ENCODE measurements at places on chromosomes 1 and 21.

DNA sequence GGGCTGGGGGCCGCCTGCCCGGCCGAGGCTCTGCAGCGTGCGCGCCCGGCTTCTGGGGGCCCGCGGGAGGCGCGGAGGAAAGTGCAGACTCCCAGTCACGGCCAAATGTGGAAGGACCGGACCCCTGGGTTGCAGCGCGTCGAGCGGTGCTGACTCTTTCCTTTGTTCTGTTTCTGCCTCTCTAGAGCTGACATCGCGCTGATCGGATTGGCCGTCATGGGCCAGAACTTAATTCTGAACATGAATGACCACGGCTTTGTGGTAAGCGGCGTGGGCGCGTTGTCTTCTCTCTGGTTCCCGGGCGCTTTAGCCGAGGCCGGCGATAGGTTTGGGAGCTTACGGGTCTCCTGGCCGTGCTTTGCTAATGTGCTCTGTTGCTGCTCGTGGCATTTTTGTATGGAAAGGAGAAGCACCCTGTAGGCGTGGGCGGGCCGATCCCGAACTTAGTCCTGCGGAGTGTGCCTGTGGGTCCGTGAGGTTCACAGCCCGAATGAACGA is 629 bp downstream of the PGD start:
- peak; percentile 38 for DNase-seq

GRCh38 chr1:44354268-44354839 is 703 bp downstream of the ERI3 start:
- peak; percentile 53 for DNase-seq

DNA sequence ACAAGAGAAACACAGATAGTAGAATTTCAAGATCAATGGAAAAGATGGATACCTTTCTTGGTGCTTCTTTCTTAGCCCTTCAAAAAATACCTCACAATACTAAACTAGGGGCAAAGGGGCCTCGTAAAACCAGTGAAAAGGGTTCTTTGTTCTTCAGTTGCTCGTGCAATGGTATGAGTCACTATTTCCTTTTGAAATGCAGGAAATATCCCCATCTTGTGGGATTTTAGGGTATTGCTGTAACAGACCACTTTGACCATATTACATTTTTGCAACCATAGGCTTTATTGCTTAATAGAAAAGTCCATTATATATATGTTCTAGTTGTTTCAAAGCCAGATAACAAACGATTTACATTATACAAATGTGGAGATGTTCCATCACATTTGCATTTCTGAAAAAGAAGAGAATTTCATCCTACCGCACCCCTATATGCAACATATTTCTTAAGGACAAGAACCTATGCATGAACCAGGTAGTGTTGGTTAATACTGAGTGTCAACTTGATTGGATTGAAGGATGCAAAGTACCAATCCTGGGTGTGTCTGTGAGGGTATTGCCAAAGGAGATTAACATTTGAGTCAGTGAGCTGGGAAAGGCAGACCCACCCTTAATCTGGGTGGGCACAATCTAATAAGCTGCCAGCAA is 88.6 kb upstream of the PKN2 start:
- DNase-seq: peak; percentile 80

DNA sequence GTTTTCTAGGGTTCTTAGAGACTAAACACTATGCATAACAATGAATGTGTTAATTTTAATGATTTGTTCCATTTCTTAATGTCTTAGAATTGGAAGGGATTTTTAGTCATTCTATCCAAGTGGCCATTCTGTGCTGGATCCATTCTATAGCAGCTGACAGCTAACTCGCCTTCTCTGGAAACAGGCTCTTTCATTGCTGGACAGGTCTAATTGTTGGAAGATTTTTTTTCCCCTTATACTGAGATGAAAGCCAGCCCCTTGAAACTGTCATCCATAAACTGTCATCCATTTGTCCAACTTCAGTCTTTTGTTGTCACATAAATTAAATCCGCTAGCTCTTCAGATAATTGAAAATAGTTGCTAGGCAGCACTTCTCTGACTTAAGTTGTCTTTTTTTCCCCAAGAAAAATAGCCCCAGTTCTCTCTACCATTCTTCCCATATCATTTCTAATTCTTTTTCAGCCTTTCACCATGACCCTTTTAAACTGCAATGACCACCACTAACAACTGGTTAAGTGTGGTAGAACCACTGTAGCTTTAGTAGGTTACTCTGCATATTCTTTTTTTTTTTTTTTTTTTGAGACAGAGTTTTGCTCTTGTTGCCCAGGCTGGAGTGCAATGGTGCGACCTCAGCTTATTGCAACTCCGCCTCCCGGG is 19.7 kb downstream of the AK4 start:
- no peak for DNase-seq

DNA sequence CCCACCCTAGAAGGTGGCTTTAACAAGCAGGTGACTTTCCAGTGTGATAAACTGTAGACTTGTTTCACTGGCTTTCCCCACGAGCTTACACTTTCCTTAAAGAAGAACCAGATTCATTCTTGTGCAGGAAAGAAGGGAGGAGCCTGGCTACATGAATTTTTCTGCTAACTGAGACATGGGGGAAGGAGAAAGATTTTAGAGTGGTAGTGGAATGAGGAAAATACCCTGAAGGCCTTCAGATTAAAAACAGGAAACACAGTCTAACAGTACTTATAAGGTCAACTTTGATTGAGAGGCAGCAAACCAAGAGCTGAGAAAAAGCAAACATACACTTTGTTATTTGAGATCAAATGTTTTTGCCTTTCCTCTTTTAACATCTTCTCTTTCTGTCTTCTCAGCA is 640.9 kb upstream of the PLXNA2 start:
- no peak for DNase-seq

DNA sequence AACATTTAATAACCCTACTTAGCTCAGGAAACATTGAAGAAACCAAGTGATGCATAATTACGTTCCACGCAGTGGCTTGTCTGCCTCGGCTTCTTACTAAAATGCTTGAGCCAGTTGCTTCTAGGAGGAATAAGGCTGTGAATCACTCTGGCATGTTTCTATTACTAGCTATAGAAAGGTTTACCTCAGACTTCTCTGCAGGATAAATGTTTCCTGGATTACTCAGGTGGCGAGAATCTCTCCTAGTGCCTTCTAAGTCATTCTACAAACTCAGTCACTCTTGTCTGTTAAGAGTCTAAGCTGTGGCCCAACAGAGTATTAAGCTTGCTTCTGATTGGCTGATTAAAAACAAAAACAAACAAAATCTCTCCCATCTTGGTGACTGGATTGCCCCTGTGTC is 92.0 kb upstream of the RALGPS2 start:
- no peak for DNase-seq

DNA sequence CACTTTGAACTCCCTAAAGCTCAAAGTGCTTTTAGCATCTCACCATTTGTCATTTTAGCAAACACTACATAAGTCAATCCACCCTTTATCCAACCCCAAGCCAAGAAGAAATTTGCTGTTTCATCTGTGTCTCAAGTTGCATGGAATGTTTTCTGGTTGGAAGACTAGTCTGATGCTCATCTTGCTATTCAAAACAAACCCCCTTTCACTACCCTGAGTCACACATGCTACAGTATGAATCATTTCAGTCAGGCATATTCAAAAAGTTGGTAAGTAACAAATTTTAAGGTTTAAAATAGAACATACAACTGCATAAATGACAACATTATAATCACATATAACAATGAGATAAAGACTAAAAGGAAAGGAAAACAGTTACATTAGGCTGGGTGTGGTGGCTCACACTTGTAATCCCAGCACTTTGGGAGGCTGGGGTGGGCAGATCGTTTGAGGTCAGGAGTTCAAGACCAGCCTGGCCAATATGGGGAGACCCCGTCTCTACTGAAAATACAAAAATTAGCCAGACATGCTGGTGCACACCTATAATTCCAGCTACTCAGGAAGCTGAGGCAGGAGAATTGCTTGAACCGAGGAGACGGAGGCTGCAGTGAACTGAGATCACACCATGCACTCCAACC is 38.7 kb downstream of the DSTYK start:
- peak; percentile 90 for DNase-seq

DNA sequence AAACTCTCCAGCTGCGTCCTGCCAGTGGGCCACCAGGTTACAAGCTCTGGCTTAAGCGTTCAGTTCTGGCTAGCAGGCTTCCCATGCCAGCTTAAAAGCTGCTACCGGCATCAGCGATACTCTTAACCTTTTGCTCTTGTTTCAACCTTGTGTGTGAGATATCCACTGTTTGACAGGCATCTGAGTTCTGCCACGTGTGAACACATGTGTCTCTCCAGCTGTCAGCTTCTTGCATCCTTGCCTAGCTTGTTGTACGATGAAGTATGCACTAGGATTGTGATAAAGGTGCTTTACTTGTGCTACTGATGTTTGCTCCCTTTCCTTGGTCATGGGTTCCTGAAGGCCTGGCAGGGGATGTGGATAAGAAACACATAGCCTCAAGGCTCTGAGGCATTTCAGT is 201.6 kb downstream of the PRDM2 start:
- no peak for DNase-seq

DNA sequence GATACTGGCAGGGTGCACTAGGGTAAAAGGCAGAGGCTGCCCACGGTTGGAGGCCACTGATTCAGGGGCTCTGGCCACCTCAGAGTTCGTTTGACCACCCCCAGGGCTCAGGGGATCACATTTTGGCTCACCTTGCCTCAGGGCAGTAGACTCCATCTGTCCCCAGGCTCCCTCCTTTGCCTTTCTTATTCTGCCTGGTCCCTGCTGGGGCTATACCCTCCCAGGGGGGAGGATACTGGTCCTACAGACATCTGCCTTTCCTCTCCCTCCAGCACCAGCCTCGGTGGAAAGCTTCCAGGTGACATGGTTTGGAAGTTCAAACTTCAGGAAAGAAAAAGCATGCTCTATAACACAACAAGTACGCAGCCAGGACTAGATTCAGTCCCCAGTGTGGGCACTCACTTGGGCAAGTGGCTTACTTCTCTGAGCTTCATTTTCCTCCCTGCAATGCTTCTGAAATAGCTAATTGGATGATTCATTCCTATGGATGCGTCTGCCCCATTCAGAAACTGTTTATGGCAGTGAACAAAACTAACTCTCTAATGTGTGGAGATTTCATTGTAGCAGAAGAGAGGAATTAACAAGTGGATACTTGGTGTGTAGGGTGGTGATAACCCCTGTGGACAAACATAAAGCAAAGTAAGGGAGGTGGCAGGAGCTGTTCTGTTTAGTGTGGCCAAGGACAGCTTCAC is 154.8 kb downstream of the TRABD2B start:
- DNase-seq: no peak

DNA sequence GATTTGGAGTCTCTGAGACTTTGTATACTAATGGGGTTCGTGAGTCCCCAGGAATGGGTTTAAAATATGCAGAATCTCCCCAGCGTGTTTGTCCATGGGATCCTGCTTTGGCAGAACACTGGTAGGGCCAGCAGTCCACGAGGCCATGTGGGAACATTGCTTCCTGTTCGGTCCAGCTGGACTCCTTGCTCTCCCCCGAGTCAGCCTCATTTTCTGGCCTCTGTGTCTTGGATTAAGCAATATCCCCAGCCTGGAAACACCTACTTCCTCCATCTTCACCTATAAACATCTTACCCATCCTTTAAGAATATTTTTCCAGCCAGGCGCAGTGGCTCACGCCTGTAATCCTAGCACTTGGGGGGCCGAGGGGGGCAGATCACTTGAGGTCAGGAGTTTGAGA is 142.4 kb downstream of the NAV1 start:
- peak; percentile 19 for DNase-seq

- no peak for DNase-seq
Observed at GRCh38 chr1:6885426-6885825, 100.2 kb downstream of the CAMTA1 start.

GRCh38 chr1:59383963-59384362 is 87.1 kb downstream of the FGGY start:
- DNase-seq: no peak

GRCh38 chr1:153515504-153516394 is 20.0 kb downstream of the S100A6 start:
- DNase-seq: no peak

DNA sequence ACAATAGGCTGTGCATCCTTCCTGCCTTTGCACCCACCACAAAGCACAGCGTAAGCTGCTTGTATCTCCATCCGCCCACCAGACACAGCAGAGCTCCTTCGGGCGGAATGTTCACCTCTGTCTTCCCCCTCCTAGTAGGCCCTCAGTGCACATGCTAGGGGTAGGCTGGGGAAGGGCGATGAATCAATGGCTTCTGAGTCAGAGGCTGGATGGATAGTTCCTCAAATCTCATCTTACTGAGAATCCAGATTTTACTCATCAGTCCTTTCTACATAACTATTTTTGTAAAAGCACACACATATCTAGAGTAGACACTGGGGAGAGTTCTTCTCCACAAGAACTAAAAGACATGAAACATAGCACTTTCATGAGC is 73.8 kb downstream of the BCAR3 start:
- DNase-seq: peak; percentile 77

DNA sequence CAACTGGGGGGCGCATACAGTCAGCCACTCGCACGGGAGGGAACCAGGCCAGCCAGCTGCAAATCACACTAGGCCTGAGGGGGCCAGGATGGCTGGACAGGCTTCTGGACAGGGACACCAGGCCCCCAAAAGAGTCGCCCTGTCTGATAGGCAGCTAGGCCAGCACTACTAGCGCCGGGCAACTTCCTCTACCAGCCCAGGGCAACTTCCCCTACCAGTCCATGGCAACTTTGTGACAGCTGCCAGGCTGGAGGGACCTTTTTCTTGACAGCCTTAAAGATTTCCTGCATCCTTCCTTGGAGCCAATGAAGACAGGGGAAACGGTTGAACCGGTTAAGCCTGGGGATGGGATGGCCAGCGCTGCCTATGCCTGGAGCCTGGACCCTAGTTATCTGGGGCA is 5.1 kb downstream of the IFFO2 start:
- DNase-seq: no peak

DNA sequence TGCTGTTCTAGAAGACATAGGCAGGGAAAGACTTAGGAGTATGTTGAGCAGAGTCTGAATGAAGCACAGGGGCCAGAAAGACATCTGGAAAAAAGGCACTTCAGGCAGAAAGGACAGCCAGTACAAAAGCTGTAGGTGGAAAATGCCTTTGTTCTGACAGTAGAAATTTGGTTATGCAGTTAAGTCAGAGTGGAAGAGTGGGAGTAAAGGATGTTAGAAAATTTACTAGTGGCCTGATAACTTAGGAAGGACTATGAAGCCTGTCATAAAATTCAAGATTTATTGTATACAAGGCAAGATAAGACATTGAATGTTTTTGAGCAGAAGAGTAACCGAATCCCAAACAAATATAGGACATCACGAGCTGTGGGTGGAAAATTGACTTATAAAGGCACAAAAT is 987.9 kb downstream of the PLA2G4A start:
- no peak for DNase-seq

DNA sequence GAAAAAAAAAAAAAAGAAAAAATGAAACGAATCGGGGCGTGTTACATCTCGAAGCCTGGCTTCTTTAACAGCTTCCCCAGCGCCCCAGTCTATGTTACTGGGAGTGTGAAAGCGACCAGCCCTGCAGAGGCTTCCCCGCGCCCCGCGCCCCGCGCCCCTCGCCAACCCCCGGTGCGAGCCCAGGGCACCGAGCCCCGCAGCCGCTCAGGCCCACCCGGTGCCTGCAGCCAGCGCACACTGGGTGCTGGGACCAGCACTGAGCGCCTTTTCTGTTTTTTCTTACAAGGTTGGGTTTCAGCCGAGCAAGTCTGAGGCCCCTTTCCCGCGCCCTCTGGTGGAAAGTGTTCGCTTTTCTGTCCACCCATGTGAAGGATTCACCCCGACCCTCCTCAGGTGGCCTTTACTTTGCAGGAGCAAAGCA is 42.1 kb upstream of the ZNF496 start:
- DNase-seq: peak; percentile 60
